ENCODE measurements at places on chromosomes 12 and 14.

GRCh38 chr12:106110626-106111300 lies 28.0 kb downstream of the NUAK1 start:
- DNase-seq: no peak

DNA sequence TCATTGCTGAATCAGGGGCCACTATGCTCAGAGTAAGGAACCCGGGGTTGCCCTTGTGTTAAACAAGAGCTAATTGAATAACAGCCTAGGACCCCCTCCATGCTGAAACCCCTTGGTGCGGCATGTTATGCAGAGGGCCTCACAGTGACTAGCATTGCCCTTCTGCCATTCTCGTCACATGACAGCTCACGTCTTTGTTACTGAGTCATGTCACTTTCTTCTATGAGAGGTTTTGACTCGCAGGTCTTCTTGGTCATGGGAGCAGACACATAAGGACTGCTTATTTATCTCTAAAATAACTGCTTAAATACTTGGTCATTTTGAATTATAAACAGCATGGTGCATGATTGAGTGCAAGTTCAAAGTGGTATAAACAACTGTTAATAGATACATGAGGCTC lies 24.9 kb downstream of the TCTN1 start:
- no peak for DNase-seq

DNA sequence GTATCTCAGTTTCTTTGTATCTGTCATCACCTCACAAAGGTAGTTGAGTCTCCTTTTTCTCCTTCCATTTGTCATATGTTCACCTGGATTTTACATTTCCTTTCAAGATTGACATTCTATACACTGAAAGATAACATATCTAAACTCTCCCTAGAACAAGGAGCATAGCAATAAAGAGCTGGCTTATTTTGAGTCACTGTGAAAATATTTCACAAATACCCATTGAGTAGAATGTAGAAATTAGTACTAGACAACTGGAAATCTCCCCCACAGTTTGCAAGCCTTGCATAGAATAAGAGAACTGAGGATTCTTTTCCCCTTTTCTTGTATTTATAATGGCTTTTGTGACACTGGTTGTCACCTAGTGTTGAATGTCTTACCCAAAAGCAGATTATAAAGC lies 111.2 kb downstream of the KICS2 start:
- no peak for DNase-seq

- no peak for DNase-seq
Measured at GRCh38 chr12:45575417-45575816, 154.1 kb upstream of the ARID2 start.

- no peak for DNase-seq
Measured at GRCh38 chr12:40172879-40173278, 51.9 kb upstream of the LRRK2 start.

DNA sequence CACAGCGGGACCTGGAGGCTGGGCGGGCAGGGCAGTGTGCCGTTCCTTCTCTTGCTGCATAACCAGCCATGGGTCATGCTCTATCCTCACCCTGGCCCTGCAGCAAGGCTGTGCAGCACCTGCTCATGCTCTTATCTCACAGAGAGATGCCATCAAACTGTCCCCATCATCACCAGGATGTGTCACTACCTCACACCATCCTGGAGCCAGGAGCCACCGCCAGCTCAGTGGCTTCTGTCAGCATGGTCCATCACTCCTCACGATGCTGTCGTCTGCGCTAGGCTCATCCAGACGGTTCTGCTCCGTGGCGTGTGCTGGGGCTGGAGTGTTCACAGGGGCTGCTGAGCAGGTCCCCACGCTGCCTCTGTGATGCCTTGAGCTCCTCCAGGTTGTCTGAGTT lies 77.2 kb upstream of the DYNC1H1 start:
- no peak for DNase-seq

DNA sequence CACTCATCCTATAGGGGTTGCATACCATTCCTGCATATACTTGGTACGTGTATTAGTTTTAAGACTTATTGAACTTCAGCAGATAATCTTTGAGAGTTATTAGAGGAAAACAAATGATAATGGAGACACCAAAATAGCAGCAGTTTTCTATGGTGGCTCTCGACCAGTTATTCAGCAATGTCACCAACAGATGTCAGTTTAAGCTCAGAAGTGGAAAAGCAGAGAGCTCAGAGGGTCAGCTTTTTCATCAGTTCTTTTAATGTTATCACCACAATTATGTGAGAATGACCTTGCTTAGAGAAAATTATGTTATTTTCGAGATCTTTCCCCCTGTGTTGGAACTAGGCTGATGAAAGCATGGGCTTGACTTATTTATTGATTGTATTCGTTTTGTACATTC lies 32.0 kb downstream of the PTPN11 start:
- no peak for DNase-seq

- DNase-seq: no peak
Measured at GRCh38 chr12:115891556-115892164, 385.8 kb downstream of the MED13L start.

DNA sequence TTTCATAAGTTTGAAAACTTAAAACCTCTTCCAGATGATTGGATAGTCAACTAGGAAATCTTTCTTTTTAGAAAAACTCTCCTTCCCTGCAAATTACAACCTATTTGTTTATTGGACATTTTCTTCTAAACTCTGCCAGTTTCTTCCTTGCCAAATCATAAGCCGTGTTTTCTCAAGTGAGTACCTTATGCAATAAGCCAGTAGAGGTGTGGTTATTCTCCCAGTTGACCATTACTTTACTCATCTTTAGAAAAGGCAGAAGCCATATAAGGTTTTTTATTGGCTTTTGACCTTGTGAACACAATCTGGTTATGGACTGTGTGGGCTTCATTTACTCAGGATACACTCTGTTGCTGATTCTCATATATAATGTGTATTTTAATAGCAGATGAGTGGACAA lies 14.6 kb downstream of the ACTR6 start:
- DNase-seq: no peak

- no peak for DNase-seq
Measured at GRCh38 chr14:94310248-94310647, 12.9 kb downstream of the SERPINA6 start.

- DNase-seq: peak; percentile 1
Measured at GRCh38 chr12:52306731-52307130, 14.5 kb downstream of the KRT83 start.

GRCh38 chr12:132342251-132343227 lies 13.2 kb upstream of the GALNT9 start:
- no peak for DNase-seq

DNA sequence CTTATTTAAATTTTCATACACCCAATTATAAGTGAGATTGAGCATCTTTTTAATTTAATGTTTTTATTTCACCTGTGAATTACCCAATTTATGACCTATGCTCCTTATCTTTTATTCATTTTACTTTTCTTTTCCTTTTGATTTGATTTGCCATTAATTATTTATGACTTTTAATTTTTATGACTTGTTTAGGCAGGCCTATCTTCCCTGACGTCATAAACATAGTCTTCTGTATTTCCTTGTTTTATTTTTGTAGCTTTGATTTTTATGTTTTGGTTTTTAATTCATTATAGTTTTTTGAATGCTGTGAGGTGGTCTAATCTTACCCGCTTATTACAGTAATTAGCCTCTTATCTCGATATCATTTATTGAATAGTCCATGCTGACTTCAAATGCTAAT lies 467.1 kb upstream of the FAR2 start:
- no peak for DNase-seq

- no peak for DNase-seq
Measured at GRCh38 chr12:31201382-31201781, 124.6 kb downstream of the SINHCAF start.

- DNase-seq: no peak
Measured at GRCh38 chr12:47990351-47991105, 13.7 kb downstream of the COL2A1 start.

GRCh38 chr14:103319422-103319821 lies 14.6 kb upstream of the EIF5 start:
- DNase-seq: no peak

- peak; percentile 76 for DNase-seq
Measured at GRCh38 chr12:121872546-121873215, 14.0 kb upstream of the HPD start.

DNA sequence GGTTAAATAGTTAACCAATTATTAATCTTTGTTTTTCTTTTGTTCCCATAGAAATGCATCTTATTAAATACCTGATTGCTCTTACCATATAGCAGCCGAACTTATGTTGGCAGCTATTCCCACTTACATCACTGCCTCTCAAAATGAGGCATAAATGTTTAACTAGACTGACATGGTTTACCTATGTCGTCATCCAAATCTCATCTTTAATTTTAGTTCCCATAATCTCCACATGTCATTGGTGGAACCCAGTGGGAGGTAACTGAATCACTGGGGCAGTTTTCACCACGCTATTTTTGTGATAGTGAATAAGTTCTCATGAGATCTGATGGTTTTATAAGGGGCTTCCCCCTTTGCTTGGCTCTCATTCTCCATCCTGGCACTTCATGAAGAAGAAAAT lies 499.2 kb upstream of the ATP2B1 start:
- DNase-seq: no peak

DNA sequence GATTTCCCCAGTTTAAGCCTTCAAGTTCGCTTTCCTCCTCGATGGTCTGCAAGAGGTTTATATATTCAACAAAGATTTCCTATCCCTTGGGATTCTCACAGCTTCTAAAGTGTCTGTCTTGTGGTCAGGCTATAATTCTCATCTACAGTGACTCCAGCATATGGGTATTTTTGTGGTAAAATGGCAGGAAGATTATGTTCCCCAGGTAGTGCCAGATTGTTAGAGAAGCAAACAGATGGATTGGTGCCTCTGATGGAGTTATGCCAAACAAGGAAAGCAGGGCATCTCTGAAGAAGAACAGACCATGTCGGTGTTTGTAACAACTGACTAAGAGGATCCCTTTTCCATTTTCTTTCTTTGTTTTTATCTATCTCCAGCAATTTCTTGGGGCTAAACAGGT lies 5.5 kb upstream of the CCDC175 start:
- no peak for DNase-seq

GRCh38 chr12:24889411-24889810 lies 59.5 kb downstream of the BCAT1 start:
- no peak for DNase-seq

- DNase-seq: no peak
Measured at GRCh38 chr14:51398898-51399297, 158.9 kb downstream of the TMX1 start.

- no peak for DNase-seq
Measured at GRCh38 chr12:15526033-15526432, 203.7 kb downstream of the PTPRO start.

- DNase-seq: peak; percentile 49
Measured at GRCh38 chr14:73591690-73592449, at the start of gene ACOT4. ACOT4 (plus strand) TSS chr14:73591873; CDS start chr14:73591960, 87 bp downstream.

GRCh38 chr14:51828017-51828797 lies 32.2 kb upstream of the GNG2 start:
- DNase-seq: no peak

Data from right hindlimb (tissue), 1 donor.